ENCODE measurements at places on chromosomes 1 and 21. TPM values are rescaled to one million over a fixed set of nuclear protein-coding genes. Genes with fewer than 3 reads are reported as not detected.

DNA sequence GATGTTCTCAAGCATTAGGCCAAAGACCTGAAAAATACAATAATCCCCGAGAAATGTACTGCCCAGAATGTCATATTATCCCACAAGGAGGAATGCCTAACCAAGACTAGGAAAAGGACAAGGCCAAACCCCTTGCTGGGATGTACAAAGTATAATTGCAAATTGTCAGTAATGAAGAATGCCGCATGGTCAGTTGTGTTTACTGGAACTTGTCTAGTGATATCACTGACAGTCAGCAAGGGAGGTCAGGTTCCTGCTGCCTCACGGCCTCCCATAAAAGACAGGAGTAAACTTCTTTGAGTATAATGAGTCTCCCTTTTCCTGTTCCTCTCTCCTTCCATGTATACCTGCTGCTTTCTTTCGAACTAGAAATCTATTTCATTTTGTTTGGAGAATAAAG, 222.8 kb downstream of the RHOU start:
- no peak for DNase-seq

GRCh38 chr1:17857996-17858395, 102.9 kb downstream of the ACTL8 start:
- DNase-seq = no peak

DNA sequence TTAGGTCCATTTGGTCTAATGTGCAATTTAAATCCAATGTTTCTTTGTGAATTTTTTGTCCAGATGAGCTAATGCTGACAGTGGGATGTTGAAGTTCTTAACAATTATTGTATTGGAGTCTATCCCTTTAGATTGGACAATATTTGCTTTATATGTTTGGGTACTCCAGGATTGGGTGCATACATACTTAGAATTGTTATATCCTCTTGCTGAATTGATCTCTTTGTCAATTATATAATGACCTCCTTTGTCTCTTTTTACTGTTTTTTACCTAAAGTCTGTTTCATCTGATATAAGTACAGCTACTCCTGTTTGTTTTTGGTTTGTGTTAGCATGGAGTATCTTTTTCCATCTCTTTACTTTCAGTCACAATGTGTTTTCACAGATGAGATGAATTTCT, 22.2 kb downstream of the CD55 start:
- no peak for DNase-seq

GRCh38 chr1:182789138-182790076, at the start of gene NPL:
TSS of gene NPL (plus strand) at chr1:182789773. CDS start at chr1:182794372, 4,599 bp downstream.
- DNase-seq = peak; percentile 89

SLC45A1 gene
- total RNA-seq = 0.06 TPM

- DNase-seq = peak; percentile 64
Measured at GRCh38 chr1:188782220-188782841, 1695.3 kb downstream of the BRINP3 start.

SYF2 gene
- total RNA-seq = 58.2 TPM

DNA sequence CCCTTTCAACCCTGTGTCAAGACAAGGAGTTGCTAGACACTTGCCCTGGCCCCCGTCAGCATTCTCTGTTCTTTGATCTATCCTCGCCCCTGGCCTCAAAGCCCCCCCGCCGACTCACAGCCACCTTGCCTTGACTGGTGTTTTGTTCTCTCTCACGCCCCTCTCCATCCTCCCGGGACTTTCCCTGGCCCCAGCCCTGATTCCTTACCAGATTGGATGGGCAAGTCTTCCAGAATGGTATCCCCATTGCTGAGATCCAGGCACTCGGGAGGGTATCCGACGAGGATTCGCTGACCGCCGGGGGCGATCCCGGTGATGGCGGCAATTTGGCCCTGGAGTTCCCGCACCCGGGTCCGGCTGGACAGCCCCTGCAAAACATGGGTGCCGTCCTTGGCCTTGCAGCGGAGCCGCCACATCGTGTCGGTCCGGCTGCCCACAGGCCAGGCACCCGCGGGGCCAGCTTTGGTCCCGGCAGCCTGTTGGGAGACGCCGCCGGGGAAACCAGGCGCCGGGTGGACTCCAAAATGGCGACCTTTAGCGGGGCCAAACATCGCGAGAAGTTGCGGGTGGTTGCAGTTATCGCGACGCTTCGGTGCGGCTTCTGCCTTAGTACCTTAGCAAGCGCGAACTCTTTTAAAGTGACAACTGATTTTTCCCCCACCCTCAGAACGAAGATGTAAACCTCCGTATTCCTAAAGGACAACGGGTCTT, 373 bp downstream of the YOD1 start:
- DNase-seq = peak; percentile 93

GRCh38 chr1:239800861-239801260, 290.8 kb upstream of the FMN2 start:
- no peak for DNase-seq

DNA sequence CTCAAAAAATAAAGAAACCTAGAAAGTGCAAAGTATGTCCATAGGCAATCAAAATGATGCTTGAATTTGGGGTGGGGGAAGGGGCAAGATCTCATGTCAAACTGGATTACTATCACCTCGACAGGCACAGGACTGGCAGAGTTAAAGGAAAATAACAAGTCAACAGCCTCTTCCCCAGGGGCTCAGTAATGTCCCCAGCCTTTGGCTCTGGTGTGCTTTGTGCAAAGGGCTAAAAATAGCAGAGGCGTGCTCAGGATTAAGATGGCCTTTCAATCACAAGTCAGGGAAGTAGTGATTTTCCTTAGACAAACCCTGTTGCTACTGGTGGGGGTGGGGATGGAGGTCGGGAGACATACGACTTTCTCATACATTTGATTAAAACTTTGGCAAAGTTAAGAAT, 63.5 kb upstream of the OLIG2 start:
- no peak for DNase-seq

DNA sequence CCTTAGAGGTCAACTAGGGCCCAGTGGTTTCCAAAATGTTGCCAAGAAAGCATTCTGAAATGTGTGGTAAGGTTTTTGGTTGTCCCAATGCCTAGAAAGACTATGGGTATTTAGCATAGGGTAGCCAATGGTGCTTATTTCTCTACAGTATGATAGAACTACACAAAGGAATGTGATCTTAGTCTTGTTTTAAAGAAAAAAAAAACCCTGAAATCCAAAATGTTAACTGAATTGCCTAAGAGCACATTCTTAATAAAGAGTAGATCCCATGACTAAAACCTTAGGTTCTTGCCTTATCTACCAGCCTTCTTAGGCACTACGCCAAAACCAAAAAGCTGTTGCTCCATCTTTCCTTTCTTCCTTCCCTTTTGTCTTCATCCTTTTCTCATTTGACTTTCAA, 428.2 kb downstream of the MRPL39 start:
- no peak for DNase-seq

Data from Daoy (cell line).